Neural crest cell (in vitro differentiated cells): ENCODE measurements at places on chromosomes 5 and 9.

DNA sequence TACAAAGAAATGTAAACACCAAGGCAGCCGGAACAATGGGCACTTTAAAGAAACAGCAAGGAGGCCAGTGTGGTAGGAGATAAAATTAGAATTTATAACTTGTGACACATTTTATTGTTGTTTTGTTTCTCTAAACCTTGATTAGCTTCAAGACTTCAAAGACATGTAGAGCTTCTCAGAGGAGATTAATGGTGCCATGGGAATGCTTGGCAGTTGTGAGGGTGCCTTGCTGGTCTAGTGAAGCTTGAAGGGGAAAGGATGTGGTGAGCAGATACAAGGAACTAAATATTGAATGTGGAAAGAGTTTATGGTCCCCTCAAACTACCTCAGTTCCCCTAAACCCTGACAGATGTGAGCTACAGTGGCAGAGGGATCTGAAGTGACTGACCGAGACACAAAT is 322.4 kb upstream of the ADAMTS16 start:
- no peak for DNase-seq

GRCh38 chr5:170865622-170866021 is 3.8 kb downstream of the RANBP17 start:
- DNase-seq = no peak

- DNase-seq = no peak
Observed at GRCh38 chr5:68110264-68110663, 105.3 kb upstream of the PIK3R1 start.

- DNase-seq = no peak
Observed at GRCh38 chr5:159101685-159102084, 2.0 kb upstream of the EBF1 start.

DNA sequence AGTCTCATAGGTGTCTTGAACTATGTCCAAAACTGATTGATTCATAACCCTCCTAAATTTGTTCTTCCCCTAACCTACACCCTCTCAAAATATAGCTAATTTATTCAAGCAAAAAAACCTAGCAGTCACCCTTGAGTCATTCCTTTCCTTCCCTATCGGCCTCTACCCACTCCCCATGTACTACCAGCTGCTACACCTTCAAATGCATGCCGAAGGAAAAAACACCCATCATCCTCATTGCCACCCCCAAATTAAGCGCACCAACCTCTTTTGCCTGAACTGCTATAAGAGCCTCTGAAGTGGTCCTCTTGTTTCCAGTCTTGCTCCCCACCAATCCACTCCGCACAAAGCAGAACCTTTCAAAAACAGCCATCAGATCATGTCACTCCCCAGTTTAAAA is 12.6 kb downstream of the LIFR start:
- DNase-seq = no peak

- DNase-seq = no peak
Observed at GRCh38 chr9:14004110-14004509, 309.8 kb downstream of the NFIB start.
